ENCODE measurements at places on chromosomes 11 and 22. TPM values are rescaled to one million over a fixed set of nuclear protein-coding genes. Genes with fewer than 3 reads are reported as not detected.

KDM4D gene
- total RNA-seq = 0.81 TPM

- DNase-seq = no peak
These were observed 8.3 kb upstream of the PPIL2 start for GRCh38 chr22:21657360-21658032.

- no peak for DNase-seq
These were observed 7.8 kb downstream of the ELFN2 start for GRCh38 chr22:37419370-37419968.

DNA sequence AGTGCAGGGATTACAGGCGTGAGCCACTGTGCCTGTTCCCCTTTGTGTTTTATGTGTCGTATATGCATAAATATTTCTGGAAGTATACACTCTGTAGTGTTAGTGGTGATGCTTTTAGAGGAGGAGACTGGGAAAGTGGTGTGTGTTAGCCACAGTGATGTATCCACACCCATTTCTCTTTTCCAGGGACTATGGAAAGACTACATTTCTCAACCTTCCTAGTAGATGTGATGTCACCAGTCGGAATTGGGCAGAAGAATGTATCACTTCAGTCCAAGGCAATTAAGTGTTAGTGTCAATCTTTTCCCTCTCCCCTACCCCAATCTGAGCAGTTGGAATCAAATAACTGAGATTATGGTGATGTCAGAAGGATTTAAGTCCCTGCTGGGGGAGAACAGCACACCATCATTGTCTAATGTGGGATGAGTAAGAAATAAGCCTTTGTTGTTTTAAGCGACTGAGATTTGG, 5.8 kb upstream of the ATG16L2 start:
- DNase-seq = peak; percentile 33

DNA sequence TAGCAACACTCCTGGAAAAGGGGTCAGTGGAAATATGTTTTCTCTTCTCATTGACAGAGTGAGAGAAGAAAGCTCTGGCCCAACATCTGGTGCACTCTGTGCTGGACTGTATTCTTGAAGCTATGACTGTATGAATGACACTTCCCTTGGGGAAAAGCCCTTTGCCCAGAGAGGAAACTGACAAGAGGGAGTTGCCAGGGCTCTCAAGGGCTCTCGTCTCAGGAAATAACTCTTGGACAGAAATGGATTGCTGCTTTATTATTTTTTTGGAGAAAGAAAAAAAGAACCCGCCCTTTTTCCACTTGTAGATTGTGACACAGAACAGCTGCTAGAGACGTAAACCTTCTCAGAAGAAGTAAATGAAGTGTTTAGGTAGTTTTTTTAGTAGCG, 11.4 kb downstream of the ETS1 start:
- DNase-seq = no peak

DNA sequence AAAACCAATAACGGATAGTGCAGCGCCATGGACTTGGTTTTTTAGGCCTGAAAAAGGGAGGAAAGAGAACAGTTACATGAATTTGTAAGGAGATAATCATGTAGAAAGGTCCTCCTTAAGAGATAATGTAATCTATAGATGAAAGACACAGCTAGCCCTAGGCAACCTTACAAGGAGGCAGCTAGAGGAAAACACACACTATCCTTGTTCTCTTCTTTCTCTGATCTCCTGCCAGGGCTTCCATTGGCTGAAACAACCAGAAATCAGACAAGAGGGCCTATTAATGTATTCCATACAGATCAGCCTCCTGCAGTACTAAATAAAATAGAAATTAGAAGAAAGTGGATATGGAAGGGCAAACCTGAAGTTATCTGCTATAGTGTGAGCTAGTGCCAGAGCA, 53.0 kb downstream of the KCNA4 start:
- no peak for DNase-seq

- DNase-seq = no peak
These were observed 41.9 kb upstream of the KIRREL3 start for GRCh38 chr11:127042445-127042844.

HEPHL1 gene
- not detected for total RNA-seq

DNA sequence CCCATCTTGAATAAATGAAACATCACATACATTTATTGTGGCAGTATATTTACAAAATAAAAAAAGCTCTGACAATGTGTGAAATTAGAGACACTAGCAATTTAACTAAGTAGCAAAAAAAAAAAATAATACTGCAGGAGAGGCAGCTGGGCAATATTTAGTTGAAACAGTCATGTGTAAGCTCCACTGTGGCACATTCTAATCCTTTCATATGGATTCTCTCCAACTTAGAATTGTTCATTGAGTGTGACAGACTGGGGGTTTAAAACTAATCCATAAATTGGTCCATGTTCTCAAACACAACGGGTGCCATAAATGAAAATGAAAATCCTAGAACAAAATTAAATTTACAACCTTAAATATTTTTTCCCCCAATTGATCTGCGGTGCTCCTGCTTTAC, 302.1 kb downstream of the CADM1 start:
- DNase-seq = no peak

DNA sequence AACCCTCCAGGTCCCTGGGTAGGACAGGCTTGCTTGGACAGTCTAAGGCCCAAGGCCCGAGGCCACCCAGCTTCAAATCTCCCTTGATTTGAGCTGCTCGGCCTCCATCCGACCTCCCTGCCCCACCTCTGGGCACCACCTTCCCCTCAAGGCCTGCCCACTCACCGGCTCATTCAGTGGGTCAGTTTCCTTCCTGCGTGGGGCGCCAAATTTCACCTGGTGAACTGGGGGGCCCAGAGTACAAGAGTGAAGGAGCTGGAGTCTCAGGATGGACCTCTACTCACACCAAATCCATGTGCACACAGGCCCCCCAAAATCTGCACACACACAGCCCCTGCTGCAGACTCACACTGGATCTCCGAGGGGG, 3.8 kb downstream of the MAP4K2 start:
- no peak for DNase-seq

DNA sequence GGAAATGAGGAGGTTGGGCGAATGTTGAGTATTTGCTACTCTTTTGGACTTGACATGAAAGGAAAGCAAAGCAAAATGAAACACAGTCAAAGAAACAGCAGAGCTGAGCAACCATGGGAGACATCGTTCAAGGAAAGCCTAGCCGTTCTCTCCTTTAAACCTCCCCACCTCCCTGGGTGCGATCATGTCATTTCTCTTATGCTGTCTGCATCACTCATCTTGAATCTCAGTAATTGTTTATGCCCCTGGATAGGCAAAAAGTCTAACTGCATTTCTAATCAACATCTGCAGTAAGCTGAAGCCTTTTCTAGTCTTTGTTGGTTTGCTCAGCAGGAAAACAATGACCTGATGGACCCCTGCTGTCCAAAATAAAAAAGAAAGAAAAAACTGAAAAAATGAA, 107.0 kb downstream of the MSANTD4 start:
- no peak for DNase-seq

DNA sequence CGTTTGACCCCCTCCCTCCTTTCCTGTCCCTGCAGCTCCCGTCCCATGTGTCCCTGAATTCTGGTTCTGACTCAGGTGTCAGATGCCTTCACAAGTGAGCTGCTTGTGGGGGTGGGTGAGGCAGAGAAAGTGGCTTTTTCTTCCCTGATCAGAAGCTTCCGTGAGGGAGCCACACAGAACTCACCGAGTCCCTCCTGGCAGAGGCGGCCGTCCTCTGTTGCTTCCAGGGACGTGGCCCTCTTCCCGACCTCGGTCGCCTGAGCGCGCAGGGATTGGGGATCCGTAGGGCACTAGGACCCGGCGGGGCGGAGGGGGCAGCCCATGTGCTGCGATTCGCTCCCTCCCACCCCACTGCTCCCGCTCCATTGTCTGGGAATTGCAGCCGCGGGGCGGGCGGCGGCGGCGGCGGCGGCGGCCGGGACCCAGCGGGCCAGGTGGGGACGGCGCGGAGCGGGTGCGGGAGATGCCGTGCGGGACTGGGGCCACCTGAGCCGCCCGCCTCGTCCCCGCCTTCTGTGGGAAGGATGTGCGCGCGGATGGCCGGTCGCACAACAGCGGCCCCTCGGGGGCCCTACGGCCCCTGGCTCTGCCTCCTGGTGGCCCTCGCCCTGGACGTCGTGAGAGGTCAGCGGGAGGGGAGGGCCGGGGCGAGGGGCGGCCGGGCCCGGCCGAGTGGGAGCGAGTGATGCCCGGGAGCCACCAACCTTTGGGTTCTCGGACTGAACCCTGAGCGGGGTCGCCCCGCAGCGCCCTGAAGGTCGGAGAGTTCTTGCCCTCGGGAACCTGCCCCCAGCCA, at the start of gene TMEM132A:
TSS of gene TMEM132A (plus strand) at position 351 of the 796 bp plus-strand sequence. CDS start at position 525, 174 bp downstream.
- DNase-seq = peak; percentile 69

- no peak for DNase-seq
These were observed 53.8 kb downstream of the CASP12 start for GRCh38 chr11:104844451-104844850.

DNA sequence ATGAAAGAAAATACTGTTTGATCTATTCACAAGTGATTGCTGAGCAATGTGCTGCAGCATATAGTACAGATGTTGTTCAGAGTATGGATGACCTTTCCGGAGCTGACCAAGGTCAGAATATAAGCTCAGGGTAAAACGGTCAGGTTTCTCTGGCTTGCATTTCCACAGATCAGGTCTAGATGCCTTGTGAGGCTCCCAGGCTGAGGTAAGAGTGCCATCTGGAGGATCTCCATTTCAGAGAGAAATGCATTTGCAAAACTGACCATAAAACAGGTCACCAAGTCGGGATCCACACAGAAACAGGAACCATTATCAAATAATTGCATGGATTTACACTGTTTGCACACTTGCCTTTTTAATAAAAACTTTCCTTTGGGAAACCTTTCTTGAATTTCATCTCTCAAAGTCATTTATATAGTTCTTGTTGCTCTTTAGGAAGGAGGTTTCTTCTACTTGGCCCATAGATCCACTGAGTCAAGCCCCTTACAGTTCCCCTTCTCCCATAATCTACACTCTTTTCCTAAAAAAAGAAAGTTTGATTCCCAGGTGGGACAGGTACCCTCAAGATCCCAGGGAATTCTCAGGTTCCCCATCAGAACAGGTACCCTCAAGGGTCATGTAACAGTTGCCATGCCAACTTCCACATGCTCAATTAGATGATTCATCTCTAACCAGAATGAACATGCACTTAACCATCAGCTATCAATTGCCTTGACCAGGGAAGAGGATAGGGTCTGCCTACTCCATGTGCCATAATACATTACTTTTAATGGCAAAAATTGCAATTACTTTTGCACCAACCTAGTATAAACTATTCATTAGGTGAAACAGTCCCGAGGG, 25.0 kb upstream of the TMPRSS5 start:
- DNase-seq = peak; percentile 50

GRCh38 chr22:39303358-39303757, 16.1 kb downstream of the RPL3 start:
- no peak for DNase-seq

- DNase-seq = no peak
These were observed 109.9 kb downstream of the NAV2 start for GRCh38 chr11:19822531-19822930.

TOMT gene
- not detected for total RNA-seq
